ENCODE measurements at places on chromosomes 11 and 22.
A peak's percentile ranks its signal among the peaks of the same experiment; 100 is the strongest.

DNA sequence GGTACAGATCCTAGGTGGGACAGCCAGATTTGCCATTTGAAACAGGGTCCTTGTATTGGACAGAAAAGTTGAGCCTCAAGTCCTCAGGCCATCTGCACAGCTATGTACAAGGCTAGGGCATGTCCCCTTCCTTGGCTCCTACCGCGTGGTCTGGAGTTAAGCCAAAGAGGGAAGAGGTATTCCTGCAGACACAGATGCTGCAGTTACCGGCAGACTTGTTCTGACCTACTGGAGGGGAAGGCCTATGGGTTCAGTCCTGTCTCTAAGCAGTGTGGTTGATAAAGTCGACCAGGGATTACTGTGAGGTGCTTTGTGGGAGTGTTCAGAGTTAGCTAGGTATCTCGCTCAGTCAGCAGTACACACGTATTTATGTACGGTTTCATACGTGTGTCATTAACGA, 180.6 kb downstream of the ADAMTS15 start:
- DNase-seq: no peak

- no peak for DNase-seq
Measured at GRCh38 chr22:34414467-34415440, 494.5 kb upstream of the LARGE1 start.

DNA sequence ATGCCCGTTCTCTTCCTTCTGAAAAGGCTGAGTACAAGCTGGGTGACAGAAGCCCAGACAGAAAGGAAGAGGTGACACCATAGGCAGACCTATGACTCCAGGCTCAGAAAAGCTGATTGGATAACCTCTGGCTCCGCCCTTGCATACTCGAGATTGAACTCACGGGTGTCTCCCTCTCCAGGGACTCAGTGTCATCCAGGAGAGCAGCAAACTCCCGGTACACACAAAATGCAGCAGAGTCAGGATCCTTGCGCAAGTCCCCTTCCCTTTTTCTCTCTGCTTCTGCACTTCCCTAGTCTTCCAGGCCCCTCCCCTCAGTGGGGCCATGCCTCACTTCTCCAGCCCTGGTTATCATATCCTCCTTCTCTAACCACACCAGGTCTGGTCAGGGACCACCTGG, 9.8 kb downstream of the SCN4B start:
- DNase-seq: peak; percentile 6

GRCh38 chr22:43554694-43555365, 143.0 kb downstream of the MPPED1 start:
- DNase-seq: no peak

DNA sequence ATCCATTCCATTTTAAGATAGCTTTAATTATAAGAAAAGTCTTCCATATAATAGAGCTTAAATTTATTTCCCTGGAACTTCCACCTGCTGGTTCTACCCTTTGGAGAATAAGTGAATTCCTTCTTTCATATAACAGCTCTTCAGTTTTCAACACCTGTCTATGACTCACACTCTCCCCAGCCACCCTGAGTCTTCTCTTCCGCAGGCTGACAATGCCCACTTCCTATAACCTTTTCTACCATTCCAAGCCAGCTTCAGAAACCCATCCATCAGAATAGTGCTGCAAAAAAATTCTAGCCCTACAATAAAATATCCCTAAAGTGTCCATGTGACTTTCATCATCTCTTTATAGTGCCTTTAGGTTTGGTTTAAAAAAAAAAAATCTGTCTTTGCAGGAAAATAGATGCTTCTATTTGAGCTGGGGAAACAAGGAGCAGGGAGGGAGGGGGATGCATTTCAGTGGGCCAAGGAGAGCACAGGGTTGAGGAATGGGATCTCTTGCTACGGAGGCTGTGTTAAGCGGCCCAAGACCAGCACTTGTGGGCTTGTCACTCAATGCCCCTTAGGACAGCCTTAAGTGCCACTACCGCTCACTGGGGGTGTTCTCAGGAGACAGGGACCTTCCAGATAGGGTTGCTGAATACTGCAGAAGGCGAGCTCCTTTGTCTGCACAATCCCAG, 178.6 kb downstream of the DSCAML1 start:
- DNase-seq: no peak

DNA sequence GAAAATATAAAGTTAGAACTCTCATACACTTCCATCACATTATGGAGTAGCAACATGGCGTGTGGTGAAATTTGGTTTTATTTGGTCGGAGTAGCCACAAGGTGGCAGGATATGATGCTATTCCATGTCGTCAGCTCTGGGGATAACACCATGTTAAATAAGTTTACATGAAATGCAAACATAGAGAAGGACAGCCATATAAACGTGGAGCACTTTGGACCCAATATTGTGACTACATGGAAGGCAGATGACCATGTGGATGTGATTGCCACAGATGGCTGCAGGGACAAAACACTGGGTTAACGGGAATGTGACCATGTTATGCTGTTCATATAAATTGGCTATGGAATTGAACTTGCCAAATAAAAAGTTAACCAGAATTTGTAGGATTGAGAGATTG, 21.0 kb downstream of the OR5M11 start:
- DNase-seq: no peak

DNA sequence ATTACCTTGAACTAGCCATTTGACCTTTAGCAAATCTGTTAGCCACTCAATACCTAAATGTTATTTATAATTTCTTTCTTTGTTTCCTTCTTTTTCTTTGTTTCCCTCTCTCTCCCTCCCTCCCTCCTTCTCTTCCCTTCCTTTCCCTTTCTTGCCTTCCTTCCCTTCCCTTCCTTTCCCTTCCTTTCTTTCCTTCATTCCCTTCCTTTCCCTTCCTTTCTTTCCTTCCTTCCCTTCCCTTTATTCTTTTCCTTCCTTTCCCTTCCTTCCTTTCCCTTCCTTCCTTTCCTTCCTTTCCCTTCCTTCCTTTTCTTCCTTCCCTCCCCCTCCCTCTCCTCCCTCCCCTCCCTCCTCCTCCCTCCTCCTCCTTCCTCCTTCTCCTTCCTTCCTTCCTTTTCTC, 75.7 kb upstream of the KCNA4 start:
- no peak for DNase-seq

- DNase-seq: no peak
Measured at GRCh38 chr11:8989453-8989852, 14.3 kb downstream of the NRIP3 start.

GRCh38 chr11:1503708-1504104, 17.1 kb upstream of the MOB2 start:
- no peak for DNase-seq

GRCh38 chr11:119000906-119001305, 3.0 kb downstream of the CENATAC start:
- DNase-seq: no peak

DNA sequence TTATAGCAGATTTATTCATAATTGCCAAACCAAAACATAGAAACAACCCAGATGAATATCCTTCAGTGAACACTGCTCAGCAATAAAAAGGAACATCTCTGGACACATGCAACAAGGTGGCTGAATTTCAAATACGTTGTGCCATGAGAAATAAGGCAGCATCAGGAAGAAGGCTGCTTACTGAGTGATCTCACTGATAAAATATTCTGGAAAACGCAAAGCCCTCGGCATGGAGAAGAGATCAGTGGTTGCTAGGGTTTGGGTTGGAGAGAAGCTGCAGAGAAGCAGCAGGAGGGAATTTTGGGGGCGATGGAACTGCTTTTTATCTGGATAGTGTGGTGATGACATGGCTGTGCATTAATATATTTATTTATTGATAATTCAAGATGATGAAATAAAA, 11.0 kb upstream of the SHANK2 start:
- no peak for DNase-seq

DNA sequence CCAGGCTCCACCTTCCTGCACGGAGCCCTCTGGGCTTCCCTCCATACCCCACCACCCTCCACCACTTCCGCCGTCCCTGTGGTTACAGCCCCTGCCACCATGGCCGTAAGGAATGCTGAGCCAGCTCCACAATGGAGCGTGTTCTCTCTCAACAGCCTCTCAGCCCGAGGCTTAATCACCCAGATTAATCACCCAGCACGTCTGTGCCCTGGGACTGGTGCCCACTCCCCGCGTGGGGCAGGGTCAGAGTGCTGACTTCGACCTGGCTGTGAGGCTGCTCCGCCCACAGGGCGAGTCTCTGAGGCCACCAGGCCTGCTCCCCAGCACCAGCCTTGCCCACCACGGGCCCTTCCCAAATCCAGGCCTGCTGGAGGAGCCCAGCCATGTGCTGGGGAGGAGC, 4.0 kb upstream of the TH start:
- DNase-seq: no peak

GRCh38 chr11:33692013-33692504, 8.6 kb downstream of the C11orf91 start:
- no peak for DNase-seq

GRCh38 chr11:3745161-3745560, 52.2 kb downstream of the NUP98 start:
- DNase-seq: no peak

GRCh38 chr11:119709638-119710346, 19.2 kb downstream of the NECTIN1 start:
- DNase-seq: no peak

DNA sequence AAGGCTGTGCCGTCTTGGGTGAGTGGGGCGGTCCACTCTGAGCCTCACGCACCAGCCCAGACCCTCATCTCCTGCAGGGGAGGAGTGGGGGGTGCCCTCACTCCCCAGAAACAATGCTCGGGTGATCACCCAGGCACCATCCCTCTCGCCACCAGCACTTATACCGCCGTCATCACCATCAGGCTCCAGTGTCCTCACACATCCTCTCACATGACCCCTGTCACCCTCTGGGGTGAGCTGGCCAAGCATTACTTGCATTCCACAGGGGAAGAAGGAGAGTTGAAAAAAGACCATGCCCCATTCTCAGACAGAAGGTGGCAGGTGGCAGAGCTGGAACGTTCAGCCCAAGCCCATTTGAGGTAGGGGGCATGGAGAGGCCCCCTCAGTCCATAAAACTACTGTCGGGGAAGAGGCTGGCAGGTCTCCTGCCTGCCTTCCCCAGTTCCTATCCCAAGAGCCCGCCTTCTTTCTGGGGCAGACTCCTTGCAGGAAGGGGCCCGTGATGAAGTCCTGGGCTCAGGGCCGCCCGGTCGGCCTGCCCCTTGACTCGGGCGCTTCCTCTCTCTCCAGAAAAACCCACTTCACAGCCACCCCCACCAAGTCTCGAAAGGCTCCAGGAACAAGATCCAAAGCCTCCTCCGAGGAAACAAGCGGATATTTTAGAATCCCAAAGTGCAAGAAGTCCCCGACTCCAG, 153.3 kb downstream of the DSCAML1 start:
- DNase-seq: no peak

DNA sequence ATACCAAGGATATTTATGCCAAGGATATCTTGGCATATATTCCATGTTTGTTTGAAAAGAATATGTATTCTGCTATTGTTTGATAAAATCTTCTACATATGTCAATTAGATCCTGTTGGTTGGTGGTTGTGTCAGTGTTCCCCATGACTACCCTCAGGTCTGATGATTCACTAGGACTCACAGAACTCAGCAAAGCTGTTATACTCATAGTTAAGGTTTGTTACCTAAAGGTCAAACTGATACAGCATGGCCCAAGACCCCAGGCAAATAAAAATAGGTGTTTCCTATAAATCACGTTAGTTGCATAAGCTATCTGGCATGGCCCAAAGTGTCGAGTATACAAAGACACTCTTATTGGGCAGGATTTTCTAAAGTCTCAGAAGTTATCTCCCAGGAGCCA, 30.2 kb upstream of the B3GNT6 start:
- no peak for DNase-seq

- no peak for DNase-seq
Measured at GRCh38 chr11:30786256-30787110, 200.3 kb upstream of the MPPED2 start.

DNA sequence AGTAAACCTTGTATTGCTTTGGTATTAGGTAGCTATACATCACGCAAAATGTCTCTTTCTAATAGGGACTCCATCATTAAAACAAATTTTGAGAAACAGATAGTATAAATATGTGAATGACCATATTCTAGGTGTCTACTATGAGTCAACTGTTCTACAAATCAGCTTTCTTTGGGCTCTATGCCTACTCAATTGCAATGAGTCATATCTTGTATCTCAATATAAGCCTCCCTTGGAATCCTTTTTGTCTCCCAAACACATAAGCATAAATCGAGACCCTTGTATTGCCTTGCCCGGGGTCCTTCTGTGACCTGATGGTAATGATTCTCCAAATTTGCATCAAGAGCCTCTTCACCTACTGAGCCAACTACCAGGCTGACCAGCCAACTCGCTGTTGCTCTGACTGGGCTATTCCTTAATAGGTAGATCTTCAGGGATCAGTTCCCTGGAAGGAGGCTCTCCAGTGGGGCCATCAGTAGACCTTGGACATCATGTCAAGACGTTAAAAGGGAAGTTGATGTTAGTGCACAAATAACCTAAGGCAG, 22.2 kb downstream of the BLID start:
- DNase-seq: no peak

DNA sequence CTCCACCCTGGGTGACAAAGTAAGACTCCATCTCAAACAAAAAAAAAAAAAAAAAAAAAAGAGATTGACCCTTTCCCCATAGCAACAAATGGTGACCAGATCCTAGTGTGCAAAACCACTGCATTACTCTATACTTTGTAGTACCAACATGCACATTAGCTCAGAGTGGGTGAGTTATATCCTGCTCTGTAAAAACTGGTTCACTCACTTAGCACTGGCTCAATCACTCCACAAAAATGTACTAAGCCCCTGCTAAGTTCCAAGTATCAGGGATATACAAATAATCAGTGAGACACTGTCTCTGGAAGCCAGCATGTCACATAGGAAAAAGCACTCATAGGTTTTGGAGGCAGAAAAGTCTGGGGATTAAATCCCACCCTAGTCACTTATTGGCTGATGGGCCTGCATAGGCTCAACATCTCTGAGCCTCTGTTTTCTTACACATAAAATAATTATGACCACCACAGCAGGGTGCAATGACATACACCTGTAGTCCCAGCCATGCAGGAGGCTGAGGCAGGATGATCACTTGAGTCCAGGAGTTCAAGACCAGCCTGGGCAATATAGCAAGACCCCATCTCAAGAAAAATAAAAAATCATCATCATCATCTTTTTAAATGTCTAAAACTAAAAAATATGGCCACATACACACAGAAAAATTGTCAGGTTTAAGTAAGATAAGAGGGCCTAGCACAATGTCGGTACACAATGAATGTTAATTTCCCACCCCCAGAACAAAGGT, 11.9 kb downstream of the FAM168A start:
- DNase-seq: no peak

GRCh38 chr22:27247701-27248434, 553.7 kb downstream of the MN1 start:
- no peak for DNase-seq

GRCh38 chr22:19147195-19147780, 2.8 kb downstream of the GSC2 start:
- DNase-seq: no peak

GRCh38 chr11:8684600-8685290, 2.2 kb downstream of the RPL27A start:
- no peak for DNase-seq

- no peak for DNase-seq
Measured at GRCh38 chr11:110704210-110704864, 7.9 kb downstream of the ARHGAP20 start.

Measured in CD4-positive, alpha-beta T cell treated with Interleukin-4 for 4 hours (primary cell).